ENCODE measurements at places on chromosomes 11 and 22.
A peak's percentile ranks its signal among the peaks of the same experiment; 100 is the strongest.

GRCh38 chr11:110160016-110160415 is 66.8 kb downstream of the ZC3H12C start:
- DNase-seq = no peak

DNA sequence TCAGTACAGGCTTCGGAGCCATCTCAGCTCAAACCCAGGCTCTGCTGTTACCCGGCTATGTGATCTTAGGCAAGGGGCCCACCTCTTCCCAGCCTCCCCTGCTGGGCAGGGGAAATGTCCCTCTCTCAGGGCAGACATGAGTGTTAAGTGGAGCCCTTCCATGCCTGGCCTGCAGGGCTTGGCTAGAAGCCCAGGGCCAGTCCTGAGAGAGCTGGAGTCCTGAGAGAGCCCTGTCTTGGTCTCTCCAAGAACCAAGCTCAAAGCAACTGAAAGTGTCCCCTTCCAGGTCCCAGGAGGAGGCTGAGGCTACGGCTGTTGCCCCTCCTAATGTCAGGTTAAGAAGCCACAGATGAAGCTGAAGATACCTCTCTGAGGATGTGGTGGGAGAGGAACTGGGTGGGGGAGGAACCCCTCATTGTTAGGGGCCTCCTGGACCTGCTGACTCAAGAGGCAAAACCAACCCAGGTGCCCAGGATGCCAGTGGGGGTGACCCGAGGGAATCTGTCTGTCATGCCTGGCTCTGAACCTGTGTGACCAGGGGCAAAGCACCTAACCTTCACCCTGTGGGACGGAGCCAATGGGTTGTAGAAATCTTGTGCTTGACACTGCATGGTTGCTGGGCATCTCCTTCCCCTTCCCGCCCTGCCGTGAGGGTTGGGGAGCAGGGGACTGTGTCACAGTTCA is 4.2 kb downstream of the ZP1 start:
- peak; percentile 3 for DNase-seq

- DNase-seq = peak; percentile 79
Observed at GRCh38 chr11:35146074-35146521, 7.1 kb downstream of the CD44 start.

GRCh38 chr11:2775626-2776350 is 76.0 kb upstream of the KCNQ1OT1 start:
- DNase-seq = no peak

GRCh38 chr11:36394056-36394455 is 98.0 kb downstream of the PRR5L start:
- DNase-seq = no peak

- DNase-seq = no peak
Observed at GRCh38 chr11:8296038-8296649, 32.5 kb upstream of the LMO1 start.

DNA sequence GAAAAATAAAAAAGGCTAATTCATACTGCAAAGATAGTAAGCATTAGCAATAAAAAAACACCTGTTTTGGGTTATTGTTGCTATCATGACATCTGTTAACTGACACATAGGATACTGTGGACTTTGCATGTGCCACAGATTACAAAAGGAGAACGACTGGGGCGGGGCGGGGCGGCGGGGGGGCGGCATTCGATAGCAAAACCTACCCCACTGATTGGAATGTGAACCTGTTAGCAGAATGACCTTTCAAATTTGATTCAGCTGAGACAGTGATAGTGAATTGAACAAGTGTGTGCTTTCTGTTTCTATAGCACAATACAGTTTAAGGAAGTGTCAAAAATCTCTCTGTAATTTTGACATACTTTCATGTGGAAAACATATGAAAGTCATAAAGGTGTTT is 14.9 kb downstream of the MMP20 start:
- no peak for DNase-seq

DNA sequence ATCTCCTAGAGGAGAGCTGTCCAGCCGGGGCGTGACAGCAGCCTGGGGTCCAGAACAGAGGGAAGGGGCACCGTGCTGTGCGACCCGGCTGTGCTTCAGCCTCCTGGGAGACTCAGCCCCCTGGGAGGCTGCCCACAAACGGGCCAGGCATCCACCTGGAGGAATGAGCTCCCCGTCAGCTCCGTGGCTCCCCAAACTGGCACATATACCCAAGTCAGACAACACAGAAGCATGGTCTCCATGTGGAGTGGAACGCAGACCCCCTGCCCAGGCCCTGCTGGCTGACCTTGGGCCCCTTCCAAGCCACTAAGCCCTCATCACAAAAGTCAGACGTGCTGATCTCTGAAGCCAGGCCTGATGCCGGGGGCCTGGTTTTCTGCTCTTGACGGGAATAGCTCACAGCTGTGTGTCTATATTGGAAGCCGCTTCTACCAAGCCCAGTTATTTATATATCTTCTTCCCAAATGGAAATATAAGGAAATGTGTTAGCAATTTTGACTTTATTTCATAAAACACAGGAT is 91.7 kb downstream of the BRD1 start:
- DNase-seq = no peak

DNA sequence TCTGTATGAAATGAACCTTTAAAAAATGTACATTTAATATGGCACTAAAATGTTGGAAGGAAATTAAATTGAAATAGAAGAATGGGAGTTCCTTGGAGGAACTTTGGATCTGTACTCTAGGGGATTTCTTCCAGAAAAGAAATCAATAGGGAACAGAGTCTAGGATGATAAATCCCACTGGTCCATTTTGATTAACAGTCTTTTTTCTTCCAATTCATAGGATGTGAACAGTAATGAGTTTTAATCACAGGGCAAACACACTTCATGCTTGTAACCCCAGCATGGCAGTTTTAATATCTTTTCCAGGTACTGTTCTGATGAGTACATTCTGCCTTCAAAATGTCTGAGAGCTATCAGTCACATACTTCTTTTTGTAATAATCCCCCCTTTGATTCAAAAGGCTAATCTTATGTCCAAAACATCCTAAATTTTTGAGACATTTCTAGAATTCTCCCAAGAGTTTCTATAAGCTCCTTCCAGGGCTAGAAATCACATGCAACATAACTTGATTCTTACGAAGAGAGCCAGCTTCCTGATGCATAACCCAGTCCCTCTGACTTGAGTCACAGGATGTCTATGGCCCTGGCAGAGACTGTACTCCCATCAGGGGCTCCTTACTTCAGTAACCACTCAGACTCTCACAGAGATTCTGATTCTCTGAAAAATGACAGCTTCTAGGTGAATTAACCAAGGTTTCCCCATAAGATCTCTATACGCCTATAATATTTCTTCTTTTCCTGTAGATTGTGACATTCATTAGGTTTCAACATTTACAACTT is 112.9 kb downstream of the SLC36A4 start:
- DNase-seq = no peak

DNA sequence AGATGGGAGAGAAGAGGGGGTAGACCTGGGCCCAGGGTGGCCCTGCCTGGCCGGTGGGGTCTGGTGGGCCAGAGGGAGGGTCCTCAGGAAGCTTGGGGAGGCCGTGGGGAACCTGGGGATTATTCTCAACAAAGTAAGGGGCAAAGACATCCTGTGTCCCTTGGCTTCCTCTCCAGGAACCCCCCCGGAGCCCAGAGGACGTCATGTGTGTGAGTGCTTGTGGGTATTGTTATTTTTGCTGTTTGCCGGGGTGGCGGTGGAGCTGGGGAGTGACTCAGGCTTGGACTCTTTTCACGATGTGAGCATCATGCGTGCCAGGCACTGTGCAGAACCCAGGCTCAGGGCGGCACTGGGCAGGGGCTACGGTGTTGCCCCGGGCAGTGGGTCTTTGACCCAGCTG is 982 bp upstream of the SHANK3 start:
- no peak for DNase-seq

DNA sequence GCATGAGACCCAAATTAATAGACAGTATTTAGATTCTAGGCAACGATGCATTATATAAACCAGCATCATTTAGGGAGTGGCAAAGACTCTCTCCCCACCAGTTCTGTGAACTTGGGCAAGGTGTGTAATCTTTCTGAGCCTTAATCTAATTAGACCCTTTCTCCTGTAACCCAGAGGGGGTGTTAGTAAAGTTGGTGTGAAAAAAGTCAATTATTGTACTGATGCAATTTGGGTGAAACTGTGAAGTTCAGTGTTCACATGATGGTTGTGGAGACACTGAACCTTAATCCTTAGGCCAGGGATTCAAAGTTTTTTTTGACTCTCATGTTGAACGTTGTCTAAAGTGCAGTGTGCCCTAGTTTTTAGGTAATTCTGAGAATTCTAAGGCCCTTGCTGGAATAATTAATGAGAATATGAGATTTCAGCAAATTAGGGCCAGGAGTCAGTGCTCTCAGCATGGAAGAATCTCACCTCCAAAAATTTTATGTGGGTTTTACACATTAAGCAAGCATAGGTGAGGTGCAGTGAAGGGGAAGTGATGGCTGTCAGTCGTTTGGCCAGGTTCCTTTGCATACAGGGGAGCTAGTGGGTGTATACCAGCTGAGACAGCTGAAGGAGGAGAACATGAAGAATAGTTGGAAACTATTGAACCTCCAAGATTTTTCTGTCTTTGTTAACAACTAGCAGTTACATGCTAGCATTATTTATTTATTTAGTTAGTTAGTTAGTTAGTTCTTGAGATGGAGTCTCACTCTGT is 94.2 kb downstream of the PTPRJ start:
- DNase-seq = no peak

DNA sequence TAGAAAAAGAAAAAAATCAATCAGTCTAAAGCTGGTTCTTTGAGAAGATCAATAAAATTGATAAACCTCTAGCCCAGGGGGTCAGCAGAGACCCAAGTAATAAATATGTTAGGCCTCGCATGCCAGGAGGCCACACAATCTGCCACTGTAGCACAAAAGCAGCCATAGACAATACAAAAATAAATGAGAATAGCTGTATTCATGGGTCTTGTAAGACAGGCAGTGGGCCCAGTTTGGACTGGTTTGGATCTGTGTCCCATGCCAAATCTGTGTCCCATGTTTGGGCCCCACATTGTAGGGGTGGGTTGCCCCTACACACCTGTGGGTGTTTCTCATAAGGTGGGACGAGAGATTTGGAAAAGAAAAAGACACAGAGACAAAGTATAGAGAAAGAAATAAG is 6.6 kb upstream of the PLAAT4 start:
- DNase-seq = no peak

DNA sequence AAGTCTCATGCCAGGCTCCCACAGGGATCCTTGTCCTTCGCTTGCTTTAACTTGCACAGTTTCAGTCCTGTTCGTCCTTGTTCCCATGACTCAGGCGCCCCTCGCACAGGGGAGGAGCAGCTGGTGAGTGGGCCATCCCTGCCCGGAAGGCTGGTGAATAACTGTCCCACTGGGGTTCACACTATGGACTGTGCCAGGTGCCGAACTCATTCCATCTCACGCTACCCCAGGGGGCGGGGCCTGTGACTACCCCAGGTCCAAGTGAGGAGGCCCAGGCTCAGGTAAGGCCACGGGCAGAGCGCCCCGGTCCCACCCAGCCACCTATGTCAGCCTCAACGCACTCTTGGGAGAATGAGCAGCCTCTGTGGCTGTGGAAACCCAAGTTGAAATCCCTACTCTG is 7.2 kb upstream of the CARD10 start:
- no peak for DNase-seq

DNA sequence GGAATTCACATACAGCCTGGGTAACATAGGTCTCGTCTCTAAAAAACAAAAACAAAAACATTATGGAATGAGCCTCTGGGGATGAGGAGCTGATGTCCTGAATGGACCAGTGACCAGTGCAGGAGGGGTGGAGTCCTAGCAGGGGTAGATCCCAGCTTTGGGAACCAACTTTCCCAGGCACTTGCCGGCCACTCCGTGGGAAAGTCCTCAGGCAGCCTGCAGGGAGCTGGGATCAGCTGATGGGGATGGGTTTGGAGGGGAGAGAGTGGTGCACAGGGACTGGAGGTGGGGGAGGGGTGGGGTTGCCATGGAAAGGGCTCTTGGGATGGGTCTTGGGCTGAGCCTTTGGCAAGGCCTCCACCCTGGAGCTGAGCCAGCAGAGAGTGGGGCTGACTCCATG is 19.1 kb downstream of the MGAT3 start:
- no peak for DNase-seq

DNA sequence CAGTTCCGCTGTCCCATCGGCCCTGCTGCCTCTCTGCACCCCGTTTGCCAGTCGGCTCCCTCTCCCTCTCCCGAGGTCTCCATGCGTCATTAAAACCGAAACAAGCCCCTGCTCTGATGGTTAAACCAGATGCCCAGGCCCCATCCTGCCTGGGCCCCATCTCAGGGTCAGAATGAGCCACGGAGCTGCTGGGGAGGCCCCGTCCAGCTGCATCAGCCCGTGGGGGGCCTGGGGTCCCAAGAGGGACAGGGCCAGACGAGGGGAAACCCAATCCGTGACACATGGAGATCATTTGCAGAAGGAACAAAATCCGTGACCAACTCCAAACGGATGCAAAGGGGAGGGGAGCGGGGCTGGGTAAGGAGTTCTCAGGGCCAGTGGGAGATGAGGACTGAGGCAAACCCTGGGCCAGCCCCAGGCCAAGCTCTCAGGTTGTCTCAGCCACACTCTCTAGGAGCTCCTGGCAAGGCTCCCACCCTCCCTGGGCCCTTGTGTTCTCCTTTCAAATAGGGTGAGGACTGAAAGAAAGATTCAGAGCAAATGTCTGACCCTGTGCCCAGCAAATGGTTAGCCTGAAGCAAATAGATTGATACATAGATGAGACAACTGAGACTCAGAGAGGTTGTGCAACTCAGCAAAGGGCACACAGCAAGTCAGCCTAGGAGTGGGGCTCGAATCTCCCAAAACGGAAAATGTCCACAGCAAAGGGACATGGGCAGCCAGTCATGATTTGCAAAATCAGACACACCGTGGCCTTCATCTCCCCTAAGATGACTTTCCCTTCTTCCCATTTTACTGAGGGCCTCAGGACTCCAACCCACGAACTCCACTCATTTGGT is 162.1 kb downstream of the MN1 start:
- no peak for DNase-seq

DNA sequence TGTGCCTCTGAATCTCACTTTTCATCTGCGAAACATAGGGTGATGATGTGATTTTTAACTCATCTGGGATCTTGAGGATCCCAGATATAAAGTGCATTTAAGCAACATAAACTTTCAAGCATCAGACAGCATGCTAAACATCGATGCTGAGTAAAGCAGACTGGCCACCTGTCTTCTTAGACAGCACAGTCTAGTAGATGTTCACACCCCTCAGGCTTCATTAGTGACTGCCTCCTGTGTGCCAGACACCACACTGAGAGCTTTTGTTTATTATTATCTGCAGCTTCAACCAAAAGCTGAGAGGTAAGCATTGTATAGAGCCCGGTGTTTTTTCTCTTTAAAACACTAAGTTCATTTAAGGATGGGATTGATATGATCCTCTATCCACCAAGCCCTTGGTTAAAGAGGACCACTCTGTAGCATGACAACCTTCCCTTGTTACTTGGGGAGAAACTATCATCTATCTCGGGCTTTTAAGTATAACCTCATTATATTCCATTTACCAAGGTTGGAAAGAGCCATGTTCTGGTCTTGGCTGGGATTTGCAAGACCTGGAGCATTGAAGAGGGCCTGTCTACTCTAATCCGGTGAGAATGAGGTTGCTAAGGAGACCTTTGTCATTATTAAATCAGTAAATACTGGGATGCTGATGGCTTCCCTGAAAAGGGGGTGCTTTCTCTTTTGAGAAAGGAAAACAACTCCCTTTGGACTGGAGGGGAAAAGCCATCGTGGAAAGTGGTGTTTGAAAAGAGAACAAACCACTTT is 114.2 kb upstream of the SEZ6L start:
- DNase-seq = no peak

GRCh38 chr11:133545199-133545803 is 13.0 kb upstream of the OPCML start:
- no peak for DNase-seq

GRCh38 chr11:14454861-14455632 is 44.6 kb downstream of the COPB1 start:
- DNase-seq = no peak
